Left ventricle myocardium superior (tissue), 1 donor: ENCODE measurements at places on chromosomes 3 and 15.

DNA sequence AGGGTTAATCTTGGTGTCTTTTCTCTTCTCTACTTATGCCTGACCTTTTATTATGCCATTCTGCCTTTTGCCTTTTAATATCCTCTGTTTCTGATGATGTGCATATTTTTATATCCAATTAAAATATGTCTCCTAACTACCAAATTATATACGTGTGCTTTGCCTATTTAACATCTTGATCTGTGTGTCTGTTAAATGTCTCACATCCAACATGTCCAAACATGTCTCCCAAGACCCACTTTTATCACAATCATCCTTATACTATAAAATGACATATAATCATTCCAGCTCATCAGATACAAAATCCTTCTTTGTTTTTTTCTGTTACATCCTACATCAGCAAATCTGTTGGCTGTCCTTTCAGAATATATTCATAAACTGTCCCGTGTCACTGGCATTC lies 539.5 kb downstream of the ZPLD1 start:
- DNase-seq: no peak

DNA sequence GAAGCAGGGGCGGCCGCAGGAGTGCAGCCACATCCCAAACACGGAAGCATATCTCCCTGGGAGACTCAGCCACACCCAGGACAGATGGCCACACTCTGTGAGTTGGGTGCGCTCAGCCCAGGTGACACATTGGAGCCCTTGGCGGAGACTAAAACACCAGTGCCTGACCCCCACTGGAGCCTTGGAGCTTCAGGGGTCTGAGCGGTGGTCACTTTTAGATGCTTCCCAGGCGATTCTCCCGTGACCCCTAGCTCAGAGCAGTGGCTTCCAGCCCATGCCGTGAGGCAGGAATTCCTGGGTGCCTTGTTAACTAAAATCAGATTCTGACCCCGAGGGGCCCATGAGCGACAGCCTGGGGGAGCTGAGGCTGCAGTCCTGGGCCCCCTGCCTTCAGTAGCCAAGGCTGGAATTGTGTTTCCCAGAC lies 54.5 kb downstream of the PLXNA1 start:
- peak; percentile 28 for DNase-seq

DNA sequence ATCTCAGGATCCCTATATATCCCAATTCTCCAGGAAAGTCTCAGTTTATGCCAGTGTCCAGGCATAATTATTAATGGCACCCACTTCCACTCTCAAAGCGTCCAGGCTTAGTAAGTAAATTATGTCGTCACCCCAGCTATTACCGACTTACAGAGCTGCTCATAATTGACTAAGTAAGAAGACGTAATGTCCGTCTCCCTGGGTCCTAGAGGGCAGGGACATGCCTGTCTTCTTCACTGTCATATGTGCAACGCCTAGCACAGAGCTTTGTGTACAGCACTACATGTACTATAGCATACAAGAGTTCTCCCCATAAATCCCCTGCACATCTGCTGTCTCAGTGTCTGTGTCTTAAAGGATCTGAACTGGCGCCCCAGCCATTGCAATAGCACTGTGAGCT lies 23.9 kb upstream of the HRH1 start:
- DNase-seq: no peak

- DNase-seq: no peak
Observed at GRCh38 chr15:97168704-97169475, 791.6 kb upstream of the ARRDC4 start.

GRCh38 chr15:77768521-77769078 lies 135.9 kb upstream of the LINGO1 start:
- no peak for DNase-seq

DNA sequence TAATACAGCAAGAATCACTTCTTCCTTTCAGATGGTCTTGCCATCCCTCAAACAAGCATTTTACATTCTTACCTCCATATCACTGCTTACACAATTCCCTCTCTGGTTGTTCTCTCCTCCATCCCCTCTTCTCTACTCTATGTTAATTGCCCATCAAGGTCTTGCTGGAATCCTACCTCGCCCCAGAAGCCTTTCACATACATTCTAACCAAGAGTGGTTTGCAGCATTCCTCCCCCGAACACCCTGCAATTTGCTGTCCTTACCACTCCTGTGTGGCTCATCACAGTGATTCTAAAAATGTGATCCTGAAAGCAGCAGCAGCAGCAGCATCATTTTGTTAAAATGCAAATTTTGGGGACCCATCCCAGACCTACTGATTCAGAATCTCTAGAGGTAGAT lies 30.6 kb downstream of the TNIK start:
- DNase-seq: no peak

GRCh38 chr15:38818157-38818790 lies 253.7 kb upstream of the RASGRP1 start:
- peak; percentile 25 for DNase-seq

DNA sequence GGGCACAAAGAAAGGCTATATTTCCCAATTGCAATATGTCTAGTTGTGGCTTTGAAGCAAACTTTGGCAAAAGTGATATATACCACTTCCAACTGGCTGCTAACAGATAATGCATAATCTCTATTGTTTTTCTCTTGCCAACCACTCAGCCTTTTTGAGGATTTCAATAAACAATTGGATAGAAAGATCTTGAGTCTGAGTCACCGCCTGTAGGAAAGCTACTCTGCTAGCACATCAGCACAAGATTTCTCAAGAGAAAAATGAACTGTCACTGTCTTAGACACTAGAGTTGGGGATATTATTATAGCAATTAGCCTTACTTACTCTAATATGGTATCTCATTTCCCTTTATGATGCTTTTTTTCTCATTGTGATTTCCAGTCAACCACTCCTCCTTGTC lies 119.7 kb downstream of the SST start:
- DNase-seq: no peak

DNA sequence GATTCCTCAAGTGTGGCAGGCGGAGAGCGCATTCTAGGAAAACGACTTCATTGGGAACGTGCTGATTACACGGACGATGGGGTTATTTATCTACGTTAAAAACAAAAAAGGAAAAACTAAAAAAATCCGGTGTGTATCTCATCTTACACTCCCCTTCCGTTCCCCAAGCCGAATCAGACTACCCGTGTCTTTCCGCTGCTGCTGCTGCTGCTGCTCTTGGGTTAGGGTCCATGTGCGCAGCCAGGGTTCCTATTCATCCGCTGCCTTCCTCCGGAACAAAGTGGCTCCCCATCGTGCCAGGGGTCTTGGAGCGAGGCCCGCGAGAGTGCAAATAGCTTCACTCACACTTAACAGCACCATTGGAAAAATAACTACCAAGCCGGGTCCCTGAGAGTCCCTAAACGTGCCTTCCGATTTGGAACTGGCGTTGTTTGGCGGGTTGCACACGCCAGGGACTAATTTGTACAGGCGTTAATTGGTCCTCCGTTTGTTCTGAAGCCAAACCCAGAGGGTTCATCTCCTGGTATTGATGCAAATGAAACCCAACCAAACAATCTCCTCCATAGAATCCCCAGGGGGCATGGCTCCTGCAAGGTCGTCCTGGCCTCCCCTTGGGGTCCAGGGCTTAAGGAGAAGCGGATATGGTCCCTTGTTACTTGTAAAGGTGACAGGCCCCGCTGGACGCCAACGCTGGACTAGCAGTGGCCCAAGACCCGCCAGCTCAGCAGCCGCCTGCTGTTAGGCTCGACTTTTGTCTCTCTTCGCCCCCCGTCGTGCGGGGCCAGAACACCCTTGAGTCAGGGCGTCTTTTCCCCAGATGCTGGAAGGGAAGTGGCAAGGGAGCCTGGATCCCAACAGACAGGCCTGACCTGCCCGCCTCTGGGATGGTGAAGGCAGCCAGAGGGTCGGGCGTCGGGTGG lies 11.0 kb upstream of the ONECUT1 start:
- DNase-seq: no peak

GRCh38 chr15:65916664-65917406 lies 47.5 kb downstream of the RAB11A start:
- DNase-seq: peak; percentile 72

GRCh38 chr3:120095979-120096426 lies 1.8 kb upstream of the GSK3B start:
- no peak for DNase-seq

- no peak for DNase-seq
Observed at GRCh38 chr15:56038015-56038414, 44.6 kb upstream of the NEDD4 start.

DNA sequence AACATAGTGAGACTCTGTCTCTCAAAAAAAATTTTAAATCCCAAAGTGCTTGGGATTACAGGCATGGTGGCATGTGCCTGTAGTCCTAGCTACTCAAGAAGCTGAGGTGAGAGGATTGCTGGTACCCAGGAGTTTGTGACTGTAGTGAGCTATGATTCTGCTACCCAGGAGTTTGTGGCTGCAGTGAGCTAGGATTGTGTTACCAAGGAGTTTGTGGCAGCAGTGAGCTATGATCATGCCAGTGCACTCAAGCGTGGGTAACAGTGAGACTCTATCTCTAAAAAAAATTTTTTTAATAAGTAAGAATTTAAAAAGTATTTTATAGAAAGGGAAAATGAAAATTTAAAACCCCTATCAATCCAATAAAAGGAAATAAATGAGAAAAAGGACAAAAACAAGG lies 69.5 kb downstream of the FAIM start:
- no peak for DNase-seq

GRCh38 chr3:132545471-132545870 lies 51.6 kb upstream of the ACKR4 start:
- DNase-seq: peak; percentile 32

- no peak for DNase-seq
Observed at GRCh38 chr15:42182328-42182886, 25.7 kb downstream of the VPS39 start.

- no peak for DNase-seq
Observed at GRCh38 chr15:35580606-35581005, 34.6 kb upstream of the DPH6 start.

DNA sequence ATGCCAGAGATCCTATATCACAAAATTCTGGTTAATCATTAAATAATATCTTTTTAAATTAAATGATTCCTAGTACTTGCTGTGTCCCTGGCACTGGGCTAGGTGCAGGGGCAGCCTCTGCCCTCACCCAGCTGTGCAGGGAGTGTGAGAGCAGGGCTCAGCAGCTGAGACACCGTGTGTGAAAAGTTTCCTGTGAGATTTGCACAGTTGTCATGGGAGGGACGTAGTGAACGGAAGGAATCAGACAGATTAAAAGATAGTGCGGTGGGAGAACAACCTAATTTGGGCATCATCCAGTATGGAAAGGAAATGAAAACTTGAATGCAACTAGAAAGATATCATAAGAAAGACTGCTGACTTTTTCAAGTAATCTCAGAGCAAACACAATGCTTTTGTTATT lies 204.1 kb downstream of the SSR3 start:
- no peak for DNase-seq
